ENCODE measurements at places on chromosomes 1 and 21.

DNA sequence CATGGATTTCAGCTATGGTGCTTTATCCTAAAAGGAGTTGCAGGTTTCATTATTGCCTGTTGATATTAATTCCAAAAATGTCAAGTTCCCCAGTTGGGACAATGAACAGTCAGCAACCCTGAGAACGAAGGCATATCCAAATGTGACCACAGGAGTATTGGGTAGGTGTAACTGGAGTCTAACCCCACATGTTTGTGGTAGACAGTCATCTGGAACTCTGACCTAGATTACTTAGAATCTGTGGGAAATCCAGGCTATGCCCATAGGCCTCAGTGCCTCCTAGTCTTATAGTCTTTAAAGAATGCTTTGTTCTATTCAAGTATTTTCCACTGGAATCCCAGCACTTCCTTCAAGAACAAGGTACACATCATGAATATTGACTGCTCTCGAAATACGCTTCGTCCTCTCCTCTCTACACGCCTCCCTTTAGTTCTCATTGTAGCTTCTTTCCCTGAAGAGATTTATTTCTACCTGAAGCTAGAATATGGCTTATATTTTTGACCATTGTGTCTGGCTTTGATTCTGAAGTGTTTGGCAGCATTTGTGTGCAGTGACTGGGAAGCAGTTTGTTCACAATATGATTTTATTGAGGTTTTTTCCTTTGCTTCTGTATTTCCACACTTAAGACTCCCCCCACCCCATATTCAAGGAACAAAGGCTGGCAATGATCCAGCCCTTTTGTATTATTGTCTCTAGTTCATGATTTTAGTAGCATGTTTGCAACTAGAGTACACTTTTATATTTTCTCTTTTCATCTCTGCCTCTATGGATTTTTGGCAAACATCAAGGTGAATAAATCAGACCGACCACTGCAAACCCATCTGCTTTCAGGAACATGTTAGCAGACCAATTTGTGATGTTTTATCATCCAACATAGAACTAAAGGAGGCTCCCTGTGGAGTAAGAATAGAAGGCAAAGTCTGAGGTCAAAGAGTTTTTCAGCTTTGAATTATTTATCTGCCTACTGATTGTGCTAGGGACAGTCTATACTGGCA is 178.6 kb downstream of the GPR52 start:
- no peak for DNase-seq

GRCh38 chr1:168234846-168235547 is 9.2 kb downstream of the SFT2D2 start:
- DNase-seq: no peak

DNA sequence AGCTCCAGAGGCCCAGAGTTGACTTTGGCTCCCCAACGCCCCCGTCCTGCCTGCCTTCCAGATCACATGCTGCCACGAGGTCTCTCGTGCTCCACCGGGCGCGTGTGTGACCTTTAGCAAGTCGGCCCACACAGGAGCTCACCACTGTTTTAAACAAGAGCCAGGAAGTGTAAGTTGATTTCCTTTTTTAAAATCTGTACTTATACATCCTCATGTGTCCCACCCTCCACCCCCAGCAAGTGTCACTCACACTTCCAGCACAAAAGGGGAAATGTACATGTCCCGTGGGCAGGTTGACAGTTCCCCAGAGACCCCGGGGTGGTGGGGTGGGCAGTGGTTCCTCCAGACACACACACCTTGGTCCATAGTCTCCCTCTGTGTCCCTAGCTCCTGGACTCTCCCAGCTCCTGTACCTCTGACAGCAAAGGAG is 84.4 kb downstream of the STUM start:
- DNase-seq: no peak

DNA sequence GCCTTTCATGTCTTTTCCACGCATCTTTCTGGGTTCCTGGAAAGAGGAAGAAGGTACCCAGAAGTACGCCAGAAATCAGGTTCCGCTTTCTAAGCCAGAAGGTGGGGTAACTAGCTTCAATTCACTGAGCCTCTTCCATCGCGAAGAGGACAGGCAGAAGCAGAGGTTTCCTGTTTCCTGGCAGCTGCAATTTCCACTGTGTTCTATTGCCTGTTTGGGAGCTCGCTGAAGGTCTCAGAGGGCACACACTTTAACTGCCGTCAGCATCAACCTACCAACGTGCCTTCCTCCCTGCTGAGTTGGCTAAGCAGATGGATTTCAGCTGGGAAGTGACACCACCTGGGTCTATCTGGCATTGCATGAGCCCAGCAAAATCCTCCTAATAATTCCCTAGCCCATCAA is 10.0 kb downstream of the NCF2 start:
- DNase-seq: peak; percentile 21

DNA sequence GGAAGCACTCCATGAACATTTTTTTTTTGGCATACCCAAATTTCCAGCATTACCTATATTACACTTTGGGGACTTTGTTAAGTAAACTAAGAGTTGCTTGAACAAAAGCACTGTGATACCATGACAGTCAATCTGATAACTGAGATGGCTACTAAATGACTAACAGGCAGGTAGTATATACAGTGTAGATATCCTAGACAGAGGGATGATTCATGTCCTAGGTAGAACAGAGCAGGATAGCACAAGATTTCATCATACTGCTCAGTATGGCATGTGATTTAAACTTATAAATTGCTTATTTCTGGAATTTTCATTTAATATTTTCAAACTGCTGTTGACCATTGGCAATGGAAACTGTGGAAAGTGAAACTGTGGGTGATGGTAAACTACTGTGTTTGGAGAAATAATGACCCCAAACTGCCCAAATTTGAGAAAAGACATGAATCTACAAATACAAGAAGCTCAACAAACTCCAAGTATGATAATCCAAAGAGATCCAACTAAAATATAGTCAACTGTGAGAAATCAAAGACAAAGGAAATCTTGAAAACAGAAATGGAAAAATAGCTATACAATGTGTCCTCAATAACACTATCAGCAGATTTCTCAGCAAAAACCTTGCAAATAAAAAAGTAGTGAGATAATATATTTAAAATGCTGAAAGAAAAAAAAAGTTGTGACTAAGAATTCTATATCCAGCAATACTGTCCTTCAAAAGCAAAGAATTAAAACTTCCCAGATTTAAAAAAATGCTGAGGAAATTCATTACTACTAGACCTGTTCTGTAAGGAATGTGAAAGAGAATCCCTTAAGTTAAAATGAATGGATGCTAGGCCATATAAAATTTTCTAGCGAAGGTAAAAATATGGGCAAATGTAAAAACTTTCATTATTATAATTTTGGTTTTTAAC is 410.4 kb downstream of the DUSP10 start:
- DNase-seq: no peak

DNA sequence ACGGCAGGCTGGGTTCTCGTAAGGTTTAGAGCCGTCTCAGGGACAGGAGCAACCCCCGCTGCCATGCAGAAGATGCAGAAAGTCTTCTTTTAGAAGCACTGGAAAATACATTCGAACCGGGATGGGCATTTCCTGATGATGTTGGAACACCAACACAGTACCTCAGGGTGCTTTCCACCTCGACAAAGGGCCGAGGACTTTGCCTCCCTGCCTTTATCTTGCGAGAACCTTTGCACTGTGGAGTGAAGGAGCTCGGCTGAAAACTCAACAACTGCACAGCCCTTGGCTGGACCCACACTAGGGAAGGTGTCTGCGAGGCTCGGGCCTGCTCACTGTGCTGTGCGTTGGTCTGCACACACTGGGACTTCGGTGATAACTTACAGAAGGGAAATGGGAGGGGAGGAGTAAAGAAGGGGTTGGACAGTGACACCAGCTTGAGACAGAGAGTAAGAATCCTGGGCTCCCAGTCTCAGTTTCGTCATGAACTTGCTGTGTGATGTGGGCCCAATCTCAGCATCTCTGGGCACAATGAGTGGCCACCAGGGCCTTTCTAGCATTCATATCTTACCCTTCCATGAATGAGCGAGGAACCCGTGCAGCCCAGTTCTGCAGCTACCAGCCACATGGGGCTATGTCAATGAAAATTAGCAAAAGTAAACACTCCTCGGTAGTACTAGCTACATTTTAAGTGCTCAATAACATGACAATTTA is 18.2 kb downstream of the RCAN1 start:
- DNase-seq: no peak

- DNase-seq: no peak
Measured at GRCh38 chr1:28417926-28418637, 48.5 kb downstream of the PHACTR4 start.

DNA sequence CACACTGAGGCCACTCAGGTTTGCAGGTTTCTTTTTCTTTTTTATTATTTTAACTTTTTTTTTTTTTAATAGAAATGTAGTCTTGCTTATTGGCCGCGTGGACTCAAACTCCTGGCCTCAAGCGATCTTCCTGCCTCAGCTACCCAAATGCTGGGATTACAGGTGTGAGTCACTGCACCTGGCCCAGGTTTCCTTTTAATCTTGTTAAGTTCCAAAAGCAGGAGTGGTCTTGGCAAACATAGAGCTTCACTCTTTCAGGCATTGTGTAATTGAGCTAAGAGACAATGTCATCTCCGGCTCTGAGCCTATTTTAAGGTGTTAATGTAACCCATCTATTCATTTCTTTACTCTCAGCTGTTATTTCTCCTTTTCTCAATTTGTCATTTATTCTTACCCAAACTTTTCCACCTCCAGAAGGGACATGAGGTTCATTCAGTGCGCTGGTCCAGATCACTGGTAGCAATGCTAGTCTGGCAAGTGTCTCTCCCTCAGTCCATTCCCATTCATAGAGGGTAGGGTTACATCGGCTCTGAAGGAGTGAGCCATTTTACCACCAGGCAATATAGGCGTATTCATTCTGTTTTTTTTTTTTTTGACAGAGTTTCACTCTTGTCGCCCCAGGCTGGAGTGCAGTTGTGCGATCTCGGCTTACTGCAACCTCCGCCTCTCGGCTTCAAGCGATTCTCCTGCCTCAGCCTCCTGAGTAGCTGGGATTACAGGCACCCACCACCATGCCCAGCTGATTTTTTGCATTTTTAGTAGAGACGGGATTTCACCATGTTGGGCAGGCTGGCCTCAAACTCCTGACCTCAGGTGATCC is 11.3 kb upstream of the MFSD2A start:
- DNase-seq: no peak

- DNase-seq: no peak
Measured at GRCh38 chr1:48524892-48525467, 53.0 kb upstream of the SPATA6 start.

GRCh38 chr1:220347654-220348175 is 75.5 kb upstream of the RAB3GAP2 start:
- no peak for DNase-seq

DNA sequence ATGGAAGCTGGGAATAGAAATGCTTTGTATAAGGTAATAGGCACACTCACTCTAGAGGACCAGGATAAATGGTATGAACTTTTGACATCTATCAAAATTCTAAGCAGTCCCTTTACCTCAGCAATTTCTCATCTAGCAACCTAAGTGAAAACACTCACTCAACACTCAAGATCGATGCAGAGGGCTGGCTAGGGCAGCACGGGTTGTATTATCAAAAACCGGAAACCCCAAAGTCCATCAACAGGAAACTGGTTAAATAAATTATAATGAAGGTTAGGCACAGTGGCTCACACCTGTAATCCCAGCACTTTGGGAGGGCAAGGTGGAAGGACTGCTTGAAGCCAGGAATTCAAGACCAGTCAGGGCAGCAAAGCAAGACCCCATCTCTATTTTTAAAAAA is 9.4 kb downstream of the USP48 start:
- DNase-seq: no peak

DNA sequence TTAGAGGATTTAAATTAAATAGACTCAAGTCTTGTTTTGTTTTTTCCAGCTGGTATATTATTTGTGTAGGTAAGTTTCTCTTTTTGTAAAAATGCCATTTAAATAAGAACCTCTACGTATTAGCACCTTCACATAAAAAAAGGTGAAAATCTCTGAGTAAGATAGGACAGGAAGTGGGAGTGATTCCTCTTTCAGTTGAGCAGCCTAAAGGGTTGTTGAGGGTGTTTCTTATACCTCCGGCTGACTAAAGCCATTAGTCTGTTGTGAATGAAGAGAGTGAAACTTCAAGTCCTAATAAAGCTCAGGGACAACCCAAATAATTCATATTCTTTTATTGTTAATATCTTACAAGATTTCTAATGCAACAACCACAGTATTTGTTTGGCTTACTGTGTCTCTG is 188.7 kb downstream of the CHRM3 start:
- DNase-seq: no peak

GRCh38 chr1:220221269-220221668 is 51.0 kb downstream of the RAB3GAP2 start:
- DNase-seq: no peak

GRCh38 chr1:234213658-234214128 is 159.6 kb upstream of the COA6 start:
- DNase-seq: no peak

DNA sequence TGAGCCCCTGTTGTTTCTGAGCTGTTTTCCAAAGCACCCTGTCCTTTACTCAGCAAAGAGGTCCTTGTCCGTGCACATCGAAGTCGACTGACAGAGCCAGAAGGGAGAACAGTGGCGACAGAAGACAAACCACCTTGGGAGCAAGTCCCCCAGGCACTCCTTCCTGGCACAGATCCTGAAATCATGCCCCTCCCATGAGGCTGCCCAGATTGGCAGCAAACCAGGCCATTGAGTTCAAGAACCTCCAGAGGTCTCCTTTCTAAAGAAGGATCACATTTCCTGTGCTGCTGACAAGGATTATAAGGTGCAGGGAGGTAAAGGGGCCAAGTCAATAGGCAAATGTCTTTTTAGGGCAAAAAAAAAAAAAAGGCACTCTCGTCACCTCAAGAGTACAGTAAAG is 84.7 kb upstream of the HIVEP3 start:
- DNase-seq: no peak

DNA sequence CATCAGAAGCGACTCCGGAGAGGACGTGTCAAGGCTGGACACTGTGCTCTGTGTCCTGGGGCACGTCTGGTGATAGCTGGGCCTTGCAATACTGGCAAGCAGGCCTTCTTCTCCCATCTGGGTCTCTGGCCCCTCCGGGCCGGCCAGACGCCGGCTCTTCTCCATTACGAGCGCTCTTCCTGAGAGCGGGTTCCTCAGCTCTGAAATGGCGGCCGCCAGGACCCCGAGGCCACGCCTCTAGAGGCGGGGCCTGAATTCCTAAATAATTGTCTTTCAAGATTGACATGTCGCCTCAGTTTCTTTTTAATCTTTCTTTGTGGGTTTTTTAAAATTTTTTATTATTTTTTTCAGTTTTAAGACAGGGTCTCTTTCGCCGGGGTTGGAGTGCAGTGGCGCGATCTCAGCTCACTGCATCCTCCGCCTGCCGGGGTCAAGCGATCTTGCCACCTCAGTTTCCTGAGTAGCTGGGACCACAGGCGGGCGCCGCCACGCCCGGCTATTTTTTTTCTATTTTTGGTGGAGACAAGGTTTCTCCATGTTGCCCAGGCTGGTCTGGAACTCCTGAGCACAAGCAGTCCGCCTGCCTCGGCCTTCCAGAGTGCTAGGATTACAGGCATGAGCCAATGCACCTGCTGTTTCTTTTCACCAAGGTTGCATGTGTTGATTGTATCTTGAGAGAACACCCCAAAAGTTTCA is 9.2 kb downstream of the RNF2 start:
- no peak for DNase-seq

DNA sequence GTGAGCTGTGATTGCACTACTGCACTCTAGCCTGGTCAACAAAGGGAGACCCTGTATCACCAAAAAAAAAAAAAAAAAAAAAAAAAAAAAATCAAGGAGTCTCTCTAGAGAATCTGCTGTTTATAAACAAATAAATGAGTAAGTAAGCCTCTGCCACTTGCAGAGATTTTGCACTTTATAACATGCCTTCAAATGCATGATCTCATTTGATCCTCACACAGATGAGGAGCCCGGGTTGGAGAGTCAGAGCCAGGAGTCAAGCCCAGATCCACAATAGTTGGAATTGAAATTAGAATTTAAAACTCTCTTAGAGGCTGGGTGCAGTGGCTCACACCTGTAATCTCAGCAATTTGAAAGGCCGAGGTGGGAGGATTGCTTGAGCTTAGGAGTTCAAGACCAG is 4.0 kb downstream of the PRELP start:
- DNase-seq: no peak

Measured in naive thymus-derived CD4-positive, alpha-beta T cell (primary cell).